ENCODE measurements at places on chromosomes 13 and 19.

GRCh38 chr19:41226874-41227390, 7.9 kb downstream of the AXL start:
- no peak for DNase-seq

DNA sequence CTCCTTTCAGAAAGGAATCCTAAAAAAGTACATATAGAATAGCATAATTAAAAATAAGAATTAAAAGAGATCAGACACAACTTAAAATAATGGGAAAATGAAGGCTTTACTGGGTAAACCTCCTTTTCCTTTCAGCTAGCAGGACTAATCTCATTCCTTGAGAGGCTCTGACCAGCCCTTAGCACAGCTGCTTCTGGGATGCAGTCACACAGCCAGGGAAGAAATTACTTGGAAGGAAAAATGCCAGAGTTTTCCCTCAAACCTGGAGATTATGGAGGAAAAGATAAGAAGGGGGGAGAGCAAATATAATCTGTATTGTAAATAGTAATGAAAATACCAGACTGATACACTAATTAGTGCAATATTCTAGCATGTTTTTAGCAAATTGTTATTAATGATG, 91.8 kb downstream of the LRCH1 start:
- DNase-seq = no peak

- DNase-seq = peak; percentile 7
Measured at GRCh38 chr13:41916173-41916954, 44.5 kb downstream of the VWA8 start.

- DNase-seq = peak; percentile 52
Measured at GRCh38 chr13:85521657-85522056, 277.6 kb downstream of the SLITRK6 start.

DNA sequence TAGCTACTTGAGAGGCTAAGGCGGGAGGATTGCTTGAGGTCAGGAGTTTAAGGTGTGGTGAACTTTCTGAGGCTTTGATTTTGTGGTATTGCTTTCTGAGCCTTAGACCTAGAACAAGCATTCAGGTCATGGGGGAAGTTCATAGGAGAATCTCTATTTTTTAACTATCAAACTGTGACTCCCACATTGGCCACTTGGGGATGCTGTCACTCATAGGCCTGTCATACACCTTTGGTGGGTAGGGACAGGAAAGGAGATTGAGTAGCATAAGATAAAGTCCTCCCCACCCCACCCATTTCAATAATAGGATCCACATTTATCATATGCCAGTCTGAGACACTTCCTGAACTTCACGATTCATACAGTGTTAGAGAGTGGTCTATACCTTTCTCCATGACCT, 41.9 kb upstream of the PSG2 start:
- no peak for DNase-seq

DNA sequence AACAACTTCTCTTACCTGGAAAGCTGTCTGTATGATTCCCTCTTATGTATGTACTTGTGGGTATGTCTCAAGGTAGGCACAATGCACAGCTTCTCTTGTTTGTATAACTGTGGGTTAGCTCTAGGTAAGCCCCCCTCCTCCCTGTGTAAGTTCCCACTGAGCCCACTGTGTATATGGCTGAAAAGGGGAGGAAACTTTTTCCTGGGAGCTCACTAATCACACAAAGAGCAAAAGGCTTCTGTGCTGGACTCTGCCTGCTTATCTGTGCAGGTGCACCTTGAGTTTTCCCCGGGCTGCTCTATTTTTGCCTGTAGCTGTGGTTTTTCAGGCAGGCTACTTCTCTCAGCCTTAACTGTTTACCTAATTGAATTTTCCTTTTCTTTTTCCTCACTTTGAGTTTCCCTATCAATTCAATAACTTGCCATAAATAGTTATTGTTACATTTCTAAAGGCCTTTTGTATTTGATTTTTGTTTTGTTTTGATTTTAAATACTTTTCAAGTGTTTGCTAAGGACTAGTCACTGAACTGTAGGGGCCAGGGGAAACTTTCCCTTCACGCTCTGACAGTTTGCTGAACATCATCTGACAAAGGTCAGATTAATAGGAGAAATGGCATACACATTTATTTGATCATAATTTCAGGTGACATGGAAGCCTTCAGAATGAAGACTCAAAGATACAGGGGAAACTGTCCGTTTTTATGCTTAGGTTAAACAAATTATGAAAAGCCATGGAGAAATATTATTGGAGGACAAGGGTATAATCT, 423.5 kb upstream of the ATXN8OS start:
- DNase-seq = peak; percentile 1

DNA sequence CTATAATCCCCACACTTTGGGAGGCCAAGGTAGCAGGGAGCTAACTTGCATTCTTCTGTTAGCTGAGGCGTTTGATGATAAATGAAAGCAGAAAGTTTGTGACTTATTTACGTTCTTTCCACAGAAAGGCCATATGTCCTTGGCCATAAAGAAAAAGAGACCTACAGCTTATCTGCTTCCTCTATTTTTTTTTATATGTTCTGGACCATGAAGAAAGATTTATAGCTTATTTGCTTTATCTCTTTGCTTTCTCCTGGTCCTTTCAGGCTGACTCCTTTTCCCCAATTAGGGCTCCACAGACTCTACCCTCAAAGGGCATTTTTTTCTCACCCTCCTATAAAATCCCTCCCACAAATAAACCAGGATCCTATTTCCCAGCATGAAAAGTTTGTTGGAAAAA, 1.5 kb upstream of the ZNF616 start:
- DNase-seq = no peak

Data from right lung (tissue), 10 donors.